ENCODE measurements at places on chromosomes 6 and 20.

DNA sequence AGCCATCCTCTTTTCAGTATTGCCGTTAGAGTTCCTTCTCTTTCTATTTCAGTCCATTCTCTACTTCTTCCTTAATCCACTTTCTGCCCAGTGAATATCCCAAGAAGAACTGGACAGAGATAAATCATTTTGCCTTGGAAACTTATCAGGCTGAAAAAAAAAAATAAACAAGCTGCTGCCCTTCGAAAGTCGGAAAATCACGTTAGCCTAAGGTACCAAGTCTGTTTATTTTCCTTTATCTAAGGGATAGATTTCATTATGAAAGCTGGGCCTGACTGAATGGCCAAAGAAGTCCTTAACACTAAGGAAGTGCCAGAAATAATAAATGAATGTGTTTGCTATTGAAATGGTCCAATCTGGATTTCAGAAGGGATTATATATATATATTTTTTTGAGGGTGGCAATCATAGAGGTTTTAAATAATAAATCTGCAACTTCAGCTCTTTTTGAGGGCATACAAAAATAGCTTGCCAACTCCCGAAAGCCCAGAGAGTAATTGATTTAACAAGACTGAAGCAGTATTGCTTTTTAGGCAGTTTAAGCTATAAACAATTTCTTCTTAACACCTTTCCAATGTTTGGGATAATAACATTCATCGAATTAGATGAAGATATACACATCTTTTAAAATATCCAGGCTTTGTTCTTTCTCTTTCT is 127.0 kb upstream of the STMND1 start:
- no peak for DNase-seq

- no peak for DNase-seq
These were observed 20.5 kb downstream of the RSPH9 start for GRCh38 chr6:43665376-43665775.

DNA sequence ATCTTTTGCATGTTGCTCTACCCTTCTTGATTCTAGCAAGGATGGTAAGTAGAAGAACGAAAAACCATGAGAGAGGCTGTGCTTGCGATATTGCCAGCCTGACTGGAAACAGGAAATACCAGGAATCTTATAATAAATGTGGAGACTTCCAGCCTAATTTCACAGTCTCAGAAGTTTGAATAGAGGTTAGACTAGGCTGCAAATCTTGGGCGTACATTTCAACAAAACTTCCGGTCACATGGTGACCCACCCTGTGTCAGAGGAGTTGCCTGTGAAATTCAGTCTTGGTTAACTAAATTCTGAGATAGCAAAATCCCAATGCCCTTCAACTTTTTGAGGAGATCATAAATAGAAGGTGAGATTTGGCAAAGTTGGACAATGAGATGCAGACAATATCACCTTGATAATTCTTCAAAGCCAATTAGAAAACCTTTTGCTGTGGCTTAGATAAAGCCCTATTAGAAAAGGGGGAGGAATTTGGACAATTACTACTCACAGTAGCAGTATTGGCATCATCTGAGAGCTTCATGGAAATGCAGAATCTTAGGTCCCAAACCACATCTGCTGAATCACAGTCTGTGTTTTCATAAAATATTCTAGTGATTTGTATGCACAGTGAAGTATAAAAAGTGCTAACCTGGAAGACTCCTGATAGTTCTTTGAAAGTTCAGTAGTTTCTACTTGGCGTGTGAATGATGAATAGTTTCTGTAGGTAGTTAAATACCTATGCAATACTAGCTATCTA is 262.0 kb upstream of the JAG1 start:
- DNase-seq: no peak

DNA sequence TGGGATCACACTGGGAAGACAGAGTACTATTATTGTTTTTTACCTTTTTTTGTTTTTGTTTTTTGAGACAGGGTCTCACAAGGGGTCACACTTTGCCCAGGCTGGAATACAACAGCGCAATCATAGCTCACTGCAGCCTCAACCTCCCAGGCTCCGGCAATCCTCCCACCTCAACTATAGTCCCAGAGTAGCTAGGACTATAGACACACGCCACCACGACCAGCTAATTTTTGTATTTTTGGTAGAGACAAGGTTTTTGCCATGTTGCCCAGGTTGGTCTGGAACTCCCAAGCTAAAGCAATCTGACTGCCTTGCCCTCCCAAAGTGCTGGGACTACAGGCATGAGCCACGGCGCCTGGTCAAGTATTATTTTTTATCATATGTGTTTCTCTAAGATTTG is 81.0 kb downstream of the ZMYND8 start:
- no peak for DNase-seq

Data from NCI-H2107 (cell line).